ENCODE measurements at places on chromosomes 2 and 18.

- H3K36me3 ChIP-seq: peaks cover 6% of the 10 kb centered on the region
- peaks cover 5% of the 10 kb centered on the region for H3K27me3 ChIP-seq
- no peak overlapping the region for H3K4me3 ChIP-seq
- DNase-seq: no peak
These were observed 50.0 kb downstream of the RBBP8 start for GRCh38 chr18:22983175-22983574.

- no peaks in the 10 kb centered on the region for H3K36me3 ChIP-seq
- peaks cover 4% of the 10 kb centered on the region for H3K4me1 ChIP-seq
- H3K27me3 ChIP-seq: peaks cover 64% of the 10 kb centered on the region
- H3K27ac ChIP-seq: no peak overlapping the region
- DNase-seq: no peak
- H3K4me3 ChIP-seq: no peak overlapping the region
These were observed 49.1 kb upstream of the ZNF638 start for GRCh38 chr2:71282493-71282892.

DNA sequence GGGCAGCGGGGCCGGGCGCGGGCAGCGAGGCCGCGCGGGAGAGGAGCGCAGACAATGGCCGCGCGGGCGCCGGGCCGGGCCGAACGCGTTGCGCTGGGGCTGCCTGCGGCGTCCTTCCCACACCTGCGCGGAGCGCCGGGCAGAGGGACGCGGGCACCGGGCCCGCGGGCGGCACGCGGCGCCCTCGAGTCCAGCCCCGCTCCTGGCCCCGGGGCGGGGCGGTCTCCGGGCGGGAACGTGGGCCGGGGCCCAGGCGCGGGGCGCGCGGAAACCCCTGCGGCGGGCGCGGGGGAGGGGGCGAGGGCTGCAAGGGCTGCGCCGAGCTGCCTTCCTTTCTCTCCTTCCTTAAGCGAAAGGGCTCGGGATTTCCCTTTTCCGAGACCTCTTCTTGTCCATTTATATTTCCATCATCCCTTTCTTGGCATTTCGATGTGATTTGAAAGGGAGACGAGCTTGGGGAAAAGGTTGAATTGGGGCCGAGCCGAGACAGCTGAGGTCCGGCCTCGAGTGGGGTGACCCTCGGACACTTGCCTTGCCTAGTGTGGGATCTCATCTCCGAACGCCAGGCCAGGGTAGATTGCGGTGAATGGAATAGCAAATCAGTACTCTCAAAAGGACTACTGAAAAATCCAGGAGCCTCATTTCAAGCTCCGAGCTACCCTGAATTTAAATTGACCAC is 676 bp downstream of the KLHL23 start:
- peaks cover 5% of the 10 kb centered on the region for H3K36me3 ChIP-seq
- peak overlapping the region; percentile 96 for H3K4me3 ChIP-seq
- DNase-seq: no peak
- peaks cover 37% of the 10 kb centered on the region for H3K27me3 ChIP-seq
- peaks cover 10% of the 10 kb centered on the region for H3K4me1 ChIP-seq

DNA sequence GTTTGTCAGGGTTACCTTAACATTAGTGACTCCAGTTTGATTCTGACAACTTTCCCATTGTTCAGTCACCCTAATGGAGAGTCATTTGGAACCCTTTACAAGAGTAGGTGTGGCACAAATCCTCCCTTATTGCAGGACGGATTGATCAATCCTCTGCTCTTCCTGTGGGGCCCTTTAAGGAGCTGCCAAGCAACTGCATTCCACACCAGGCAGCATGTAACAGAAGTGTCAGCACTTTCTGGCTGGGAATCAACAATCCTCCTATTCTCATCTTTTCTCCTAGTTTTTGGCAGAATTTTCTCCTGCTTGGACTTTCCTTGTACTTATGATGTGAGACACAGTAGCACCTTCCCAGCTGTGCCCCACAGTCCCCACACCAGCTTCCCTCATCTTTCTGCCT is 177.8 kb downstream of the ST6GAL2 start:
- no peak overlapping the region for H3K4me3 ChIP-seq
- no peaks in the 10 kb centered on the region for H3K36me3 ChIP-seq
- no peaks in the 10 kb centered on the region for H3K4me1 ChIP-seq

DNA sequence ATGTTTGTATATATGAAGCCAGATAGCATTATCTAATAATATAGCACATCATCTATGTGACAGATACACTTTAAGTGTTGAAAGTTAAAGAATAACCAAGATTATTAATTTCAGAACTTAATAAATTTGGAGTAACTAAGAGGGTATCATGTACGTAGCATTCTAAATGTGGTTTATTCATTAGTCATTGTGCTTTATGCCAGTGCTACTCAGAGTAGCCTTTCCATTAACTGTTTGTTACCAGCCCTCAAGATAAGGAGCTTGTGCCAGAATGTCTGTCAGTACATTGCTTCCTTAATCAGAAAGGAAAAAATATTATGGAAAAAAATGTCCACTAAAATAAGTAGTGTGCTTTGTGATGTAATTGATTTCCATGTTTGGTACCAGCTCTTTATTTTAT is 94.9 kb upstream of the TWSG1 start:
- H3K36me3 ChIP-seq: peaks cover 28% of the 10 kb centered on the region
- H3K4me1 ChIP-seq: peaks cover 29% of the 10 kb centered on the region
- no peak overlapping the region for H3K4me3 ChIP-seq
- peak overlapping the region; percentile 68 for H3K27ac ChIP-seq
- H3K27me3 ChIP-seq: no peaks in the 10 kb centered on the region

GRCh38 chr18:75211002-75211621 is 515 bp downstream of the TSHZ1 start:
- no peak for DNase-seq
- peaks cover 5% of the 10 kb centered on the region for H3K36me3 ChIP-seq
- peak overlapping the region; percentile 99 for H3K27ac ChIP-seq
- H3K27me3 ChIP-seq: no peaks in the 10 kb centered on the region
- peaks cover 50% of the 10 kb centered on the region for H3K4me1 ChIP-seq

GRCh38 chr2:50514901-50515300 is 517.0 kb downstream of the NRXN1 start:
- no peaks in the 10 kb centered on the region for H3K36me3 ChIP-seq
- H3K4me1 ChIP-seq: no peaks in the 10 kb centered on the region
- H3K4me3 ChIP-seq: no peak overlapping the region
- no peaks in the 10 kb centered on the region for H3K27me3 ChIP-seq
- DNase-seq: no peak

GRCh38 chr2:222142027-222142426 is 156.8 kb downstream of the PAX3 start:
- peaks cover 4% of the 10 kb centered on the region for H3K27me3 ChIP-seq
- no peak for DNase-seq
- no peak overlapping the region for H3K27ac ChIP-seq

DNA sequence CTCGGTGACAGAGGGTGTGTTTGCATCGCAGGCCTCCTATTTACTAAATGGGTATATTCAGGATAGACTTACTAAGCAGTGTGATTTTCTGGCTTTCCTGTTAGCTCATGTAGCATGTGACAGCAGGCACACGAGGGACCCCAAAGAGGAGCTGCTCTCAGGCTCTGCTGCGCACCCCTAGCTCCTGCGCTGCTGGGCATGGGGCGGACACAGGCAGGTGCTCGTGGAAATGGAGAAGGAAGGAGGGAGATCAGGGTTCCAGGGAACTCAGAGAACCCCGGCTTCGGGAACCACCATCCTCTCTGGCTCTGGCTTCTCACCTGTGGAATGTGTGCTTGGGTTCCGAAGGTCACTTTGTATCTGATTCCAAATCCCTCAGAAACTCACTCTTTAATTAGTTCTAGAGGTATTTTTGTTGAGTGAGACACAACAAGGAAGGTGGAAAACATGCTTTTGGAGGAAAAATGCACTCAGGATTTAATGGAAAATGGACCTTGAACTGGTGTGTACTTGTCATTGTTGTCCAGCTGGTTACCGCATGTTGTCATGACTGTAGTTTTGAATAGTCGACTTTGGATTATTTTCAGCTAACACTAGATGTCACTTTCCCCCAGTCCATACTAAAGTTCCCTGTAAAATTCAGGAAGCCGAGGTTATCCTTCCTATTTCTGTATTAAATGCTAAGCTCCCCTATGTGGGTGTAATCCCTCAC is 3.5 kb downstream of the SNTG2 start:
- H3K27ac ChIP-seq: no peak overlapping the region
- H3K4me3 ChIP-seq: no peak overlapping the region
- H3K4me1 ChIP-seq: peaks cover 23% of the 10 kb centered on the region
- H3K27me3 ChIP-seq: peaks cover 34% of the 10 kb centered on the region
- peaks cover 7% of the 10 kb centered on the region for H3K36me3 ChIP-seq
- DNase-seq: no peak

GRCh38 chr2:240149943-240150784 is 9.7 kb upstream of the OTOS start:
- H3K4me3 ChIP-seq: no peak overlapping the region
- H3K27ac ChIP-seq: no peak overlapping the region
- peaks cover 25% of the 10 kb centered on the region for H3K27me3 ChIP-seq
- peaks cover 5% of the 10 kb centered on the region for H3K36me3 ChIP-seq
- DNase-seq: no peak

DNA sequence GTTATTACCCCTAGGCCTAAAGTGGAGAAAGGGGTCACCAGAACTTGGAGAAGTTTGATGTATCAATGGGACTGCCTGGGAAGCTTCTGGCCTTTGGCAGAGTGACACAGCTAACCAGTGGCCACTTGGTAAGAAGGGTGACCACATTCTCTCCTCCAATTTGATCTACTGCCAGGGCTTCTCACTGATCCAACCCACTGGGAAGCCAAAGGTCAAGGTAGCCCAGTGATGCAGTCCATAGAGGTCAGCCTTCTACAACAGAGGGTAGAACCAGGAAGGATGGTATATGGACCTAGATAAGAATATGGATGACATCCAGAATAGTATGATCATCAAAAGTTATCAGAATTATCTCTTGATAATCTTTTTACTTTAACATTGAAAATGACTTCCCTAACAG is 493.6 kb downstream of the NYAP2 start:
- DNase-seq: no peak
- H3K27ac ChIP-seq: no peak overlapping the region
- peaks cover 15% of the 10 kb centered on the region for H3K27me3 ChIP-seq
- no peaks in the 10 kb centered on the region for H3K4me1 ChIP-seq

- H3K27ac ChIP-seq: no peak overlapping the region
- H3K4me3 ChIP-seq: no peak overlapping the region
- DNase-seq: no peak
These were observed 234.3 kb downstream of the CDCA7 start for GRCh38 chr2:173588931-173589369.

- H3K27me3 ChIP-seq: no peaks in the 10 kb centered on the region
- peak overlapping the region; percentile 82 for H3K4me3 ChIP-seq
- peak overlapping the region; percentile 100 for H3K27ac ChIP-seq
- peaks cover 62% of the 10 kb centered on the region for H3K4me1 ChIP-seq
These were observed 157.0 kb downstream of the LDLRAD4 start for GRCh38 chr18:13375302-13376255.

DNA sequence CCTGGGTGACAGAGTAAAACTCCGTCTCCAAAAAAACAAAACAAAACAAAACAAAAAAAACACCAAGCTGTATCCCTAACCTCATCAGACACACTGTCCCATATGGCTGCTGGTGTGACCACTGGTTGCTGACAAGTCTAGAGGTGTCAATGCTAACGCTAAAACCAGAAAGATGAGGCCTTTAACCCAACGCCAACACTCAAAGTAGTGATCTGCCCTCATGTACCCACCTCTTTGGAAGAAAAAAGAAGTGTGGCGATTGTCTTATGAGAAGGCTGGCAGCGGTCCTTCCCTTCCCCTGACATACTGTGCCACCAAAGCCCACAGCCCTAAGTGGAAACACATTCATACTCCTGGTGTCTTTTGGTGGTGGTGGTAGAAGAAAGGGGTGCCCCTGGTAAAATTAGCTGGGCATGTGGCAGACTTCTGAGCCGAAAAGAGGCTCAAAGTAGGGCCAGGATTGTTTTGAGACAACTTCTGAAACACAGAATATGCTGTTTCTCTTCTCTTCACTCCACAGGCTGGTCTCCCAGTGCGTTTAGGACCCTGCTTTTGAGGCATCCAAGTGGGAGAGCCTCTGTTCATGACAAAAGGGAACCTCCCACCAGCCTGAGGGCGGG is 9.8 kb downstream of the SERTAD2 start:
- peak overlapping the region; percentile 90 for H3K4me3 ChIP-seq
- DNase-seq: no peak
- H3K4me1 ChIP-seq: peaks cover 22% of the 10 kb centered on the region
- no peaks in the 10 kb centered on the region for H3K27me3 ChIP-seq

DNA sequence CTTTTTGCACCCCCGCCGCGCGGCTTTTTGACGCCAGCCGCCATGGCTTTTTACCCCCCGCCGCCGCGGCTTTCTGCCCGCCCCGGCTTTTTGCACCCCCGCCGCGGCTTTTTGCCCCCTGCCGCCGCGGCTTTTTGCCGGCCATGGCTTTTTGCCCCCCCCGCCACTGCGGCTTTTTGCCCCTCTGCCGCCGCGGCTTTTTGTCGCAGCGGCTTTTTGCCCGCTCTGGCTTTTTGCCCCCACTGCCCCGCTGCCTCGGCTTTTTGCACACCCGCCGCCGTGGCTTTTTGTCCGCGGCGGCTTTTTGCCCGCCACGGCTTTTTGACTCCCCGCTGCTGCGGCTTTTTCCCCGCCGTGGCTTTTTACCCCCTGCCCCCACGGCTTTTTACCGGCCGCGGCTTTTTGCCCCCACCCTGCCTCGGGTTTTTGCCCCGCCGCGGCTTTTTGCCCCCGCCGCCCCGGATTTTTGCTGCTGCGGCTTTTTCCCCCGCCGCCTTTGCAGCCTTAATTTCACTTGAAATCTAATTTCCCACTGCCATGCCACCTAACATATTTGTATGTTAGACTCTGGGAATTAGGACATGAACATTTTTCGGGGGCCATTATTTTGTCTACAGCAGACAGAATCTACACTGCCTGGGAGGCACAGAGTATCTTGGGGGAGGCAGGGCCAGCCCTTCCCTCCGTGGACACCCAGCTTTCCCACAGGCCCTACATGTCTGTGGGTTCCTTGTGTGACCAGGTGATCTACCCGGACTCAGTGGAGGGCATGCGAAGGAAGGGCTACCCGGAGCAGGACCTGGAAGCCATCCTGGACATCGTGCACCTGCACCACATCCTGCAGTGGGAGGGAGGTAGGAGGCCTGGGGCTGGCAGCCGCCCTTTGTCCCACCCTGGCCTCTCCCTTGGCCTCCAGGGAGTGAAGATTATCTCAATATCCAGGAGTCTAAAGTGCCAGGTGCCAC is 3031.0 kb upstream of the TEKT4 start:
- no peaks in the 10 kb centered on the region for H3K4me1 ChIP-seq
- H3K4me3 ChIP-seq: no peak overlapping the region
- DNase-seq: no peak
- no peak overlapping the region for H3K27ac ChIP-seq
- peaks cover 23% of the 10 kb centered on the region for H3K27me3 ChIP-seq

GRCh38 chr2:217383620-217384019 is 523.8 kb upstream of the TNP1 start:
- no peaks in the 10 kb centered on the region for H3K4me1 ChIP-seq
- H3K27ac ChIP-seq: no peak overlapping the region
- no peak for DNase-seq
- no peaks in the 10 kb centered on the region for H3K36me3 ChIP-seq

GRCh38 chr2:101500180-101500579 is 25.3 kb upstream of the RFX8 start:
- H3K27ac ChIP-seq: no peak overlapping the region
- no peak overlapping the region for H3K4me3 ChIP-seq
- peaks cover 13% of the 10 kb centered on the region for H3K4me1 ChIP-seq
- no peaks in the 10 kb centered on the region for H3K36me3 ChIP-seq

- no peaks in the 10 kb centered on the region for H3K36me3 ChIP-seq
- H3K27ac ChIP-seq: peak overlapping the region; percentile 24
- peaks cover 27% of the 10 kb centered on the region for H3K27me3 ChIP-seq
- DNase-seq: no peak
- H3K4me3 ChIP-seq: no peak overlapping the region
- H3K4me1 ChIP-seq: peaks cover 3% of the 10 kb centered on the region
These were observed 337.2 kb upstream of the SALL3 start for GRCh38 chr18:78642296-78642951.

- no peak overlapping the region for H3K27ac ChIP-seq
- H3K4me1 ChIP-seq: peaks cover 2% of the 10 kb centered on the region
- peaks cover 26% of the 10 kb centered on the region for H3K27me3 ChIP-seq
- no peak for DNase-seq
These were observed 97.8 kb upstream of the PMAIP1 start for GRCh38 chr18:59802031-59802430.

Measured in T-helper 17 cell (primary cell).